ENCODE measurements at places on chromosomes 12 and 14.

- DNase-seq = no peak
These were observed 106.7 kb downstream of the RPS29 start for GRCh38 chr14:49479432-49479831.

- DNase-seq = no peak
These were observed 5.7 kb downstream of the SLC8B1 start for GRCh38 chr12:113329022-113329790.

DNA sequence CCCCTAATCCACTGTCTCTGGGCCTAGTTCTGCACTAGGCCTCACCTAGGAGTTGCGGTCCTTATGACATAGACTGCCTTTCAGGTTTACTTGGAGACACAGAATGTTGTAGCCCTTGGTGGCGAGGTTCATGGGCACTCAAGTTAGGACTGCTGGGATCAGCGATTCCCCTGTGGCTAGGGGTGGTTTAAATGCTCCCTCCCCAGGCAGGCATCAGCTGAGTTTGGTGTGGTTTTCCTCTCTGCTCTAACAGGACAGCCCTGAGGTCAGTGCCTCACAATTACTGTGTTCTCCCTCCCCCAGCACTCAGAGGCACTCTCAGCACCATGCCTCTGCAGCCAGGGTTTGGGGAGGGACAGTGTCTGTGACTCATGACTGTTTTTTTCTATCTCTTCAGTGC lies 22.2 kb upstream of the RDH16 start:
- DNase-seq = no peak

GRCh38 chr12:6929466-6930452 lies 2.0 kb downstream of the ATN1 start:
- no peak for DNase-seq

DNA sequence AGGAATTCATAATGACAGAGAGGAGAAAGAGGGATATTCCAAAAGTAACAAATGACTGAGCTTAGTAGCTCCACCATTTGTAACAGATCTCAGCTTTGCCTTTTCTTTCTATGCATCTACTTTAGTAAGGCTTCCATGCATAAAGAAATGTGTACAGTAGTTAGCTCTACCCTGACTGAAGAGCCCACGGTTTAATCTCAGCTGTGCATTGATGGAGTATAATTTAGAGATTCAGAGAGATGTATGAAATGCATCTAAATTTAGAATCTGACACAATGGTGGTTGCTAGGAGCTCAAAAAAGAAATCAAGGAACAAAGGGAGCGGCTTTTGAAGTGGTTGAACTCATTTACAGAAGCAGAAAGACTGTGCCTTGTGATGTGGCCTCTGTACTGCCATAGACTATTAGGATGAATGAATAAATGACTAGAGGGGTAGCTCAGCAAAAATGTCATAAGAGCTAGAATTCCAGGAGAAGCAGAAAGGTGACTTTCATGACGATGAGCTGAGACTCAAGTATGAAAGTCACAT lies 838.6 kb downstream of the RPS29 start:
- DNase-seq = no peak

All from C1 segment of cervical spinal cord (tissue), 14 donors.